ENCODE measurements at places on chromosomes 5 and 9. TPM values are rescaled to one million over a fixed set of nuclear protein-coding genes. Genes with fewer than 3 reads are reported as not detected.

Gene CCL28
- total RNA-seq: under 0.01 TPM

Gene BHMT
- not detected for total RNA-seq

Gene SLC34A3
- not detected for total RNA-seq

Gene SPATA31D4
- total RNA-seq: not detected

DNA sequence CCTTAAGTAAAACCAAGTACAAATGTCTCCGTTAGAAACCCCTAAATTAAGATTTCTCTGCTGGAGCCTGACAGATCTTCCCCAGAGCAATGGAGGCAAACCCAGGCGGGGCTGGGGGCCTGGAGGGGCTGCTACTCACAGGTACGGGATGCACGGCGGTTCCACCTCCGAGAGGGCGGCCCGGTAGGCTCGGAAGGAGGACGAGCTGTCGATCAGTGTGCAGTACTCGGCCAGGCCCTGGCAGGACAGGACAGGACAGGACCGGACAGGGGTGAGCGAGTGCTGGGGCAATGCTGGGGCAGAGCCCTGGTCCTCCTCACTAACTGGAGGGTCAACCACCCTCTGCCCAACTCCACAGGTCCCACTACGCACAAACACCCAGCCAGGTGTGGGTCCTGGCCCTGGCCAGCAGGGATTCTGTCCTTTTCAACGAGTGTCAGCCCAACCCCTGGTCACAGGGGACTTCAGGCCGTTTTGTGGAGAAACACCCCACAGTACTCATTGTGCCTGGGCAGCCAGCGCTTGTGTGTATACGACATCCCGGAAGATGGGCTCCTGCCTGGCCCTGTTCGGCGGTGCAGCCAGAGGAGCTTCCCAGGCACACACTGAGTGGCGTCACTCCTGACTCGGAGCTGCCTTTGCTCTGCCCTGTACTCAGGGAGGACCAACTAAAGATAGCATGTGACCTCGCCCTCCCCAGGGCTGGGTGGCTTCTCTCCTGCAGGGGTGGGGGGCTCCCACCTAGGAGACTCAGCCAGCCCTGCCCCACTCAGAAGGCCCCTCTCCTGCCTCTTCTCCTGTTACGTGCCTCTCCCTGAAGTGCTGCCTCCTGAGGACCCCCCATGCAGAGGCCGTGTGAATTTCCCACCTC is 37.4 kb downstream of the PRRT1B start:
- DNase-seq: no peak

- no peak for DNase-seq
Observed at GRCh38 chr9:87751868-87752267, 25.9 kb downstream of the CTSL start.

- no peak for DNase-seq
Observed at GRCh38 chr5:159430361-159431012, 100.2 kb upstream of the IL12B start.

DNA sequence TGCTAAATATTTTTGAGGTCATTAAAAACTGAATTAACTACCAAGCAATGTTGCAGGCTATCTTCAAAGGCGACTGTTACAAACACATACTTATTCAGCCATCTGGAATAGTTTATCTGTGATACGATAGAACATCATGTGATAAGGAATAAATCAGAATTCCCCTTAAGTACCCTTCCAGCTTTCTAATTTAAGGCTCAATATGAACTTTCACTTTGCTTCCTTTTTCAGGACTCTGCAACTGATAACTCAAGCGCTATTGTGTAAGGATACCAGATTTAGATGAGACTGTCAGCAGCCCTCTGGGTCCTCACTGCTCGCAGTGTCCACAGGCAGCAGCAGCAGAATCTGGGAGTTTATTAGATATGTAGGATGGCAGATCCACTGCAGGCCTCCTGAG is 416.3 kb downstream of the SPATA31D1 start:
- peak; percentile 50 for DNase-seq

DNA sequence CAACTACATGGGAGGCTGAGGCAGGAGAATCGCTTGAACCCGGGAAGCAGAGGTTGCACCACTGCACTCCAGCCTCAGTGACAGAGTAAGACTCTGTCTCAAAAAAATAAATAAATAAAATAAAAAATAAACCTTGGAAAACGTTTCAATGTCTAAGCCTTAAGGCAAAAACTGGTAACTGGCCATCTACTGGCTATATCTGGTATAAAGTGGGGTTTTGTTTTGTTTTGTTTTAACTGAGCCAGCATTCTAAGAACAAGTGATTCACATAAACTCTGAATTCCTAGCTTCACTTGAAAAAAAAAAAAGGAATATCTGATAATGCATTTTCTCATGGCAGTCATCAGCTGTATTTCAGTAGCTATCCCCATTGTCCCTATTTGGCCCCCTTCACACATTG is 126.1 kb upstream of the EFNA5 start:
- peak; percentile 54 for DNase-seq

DNA sequence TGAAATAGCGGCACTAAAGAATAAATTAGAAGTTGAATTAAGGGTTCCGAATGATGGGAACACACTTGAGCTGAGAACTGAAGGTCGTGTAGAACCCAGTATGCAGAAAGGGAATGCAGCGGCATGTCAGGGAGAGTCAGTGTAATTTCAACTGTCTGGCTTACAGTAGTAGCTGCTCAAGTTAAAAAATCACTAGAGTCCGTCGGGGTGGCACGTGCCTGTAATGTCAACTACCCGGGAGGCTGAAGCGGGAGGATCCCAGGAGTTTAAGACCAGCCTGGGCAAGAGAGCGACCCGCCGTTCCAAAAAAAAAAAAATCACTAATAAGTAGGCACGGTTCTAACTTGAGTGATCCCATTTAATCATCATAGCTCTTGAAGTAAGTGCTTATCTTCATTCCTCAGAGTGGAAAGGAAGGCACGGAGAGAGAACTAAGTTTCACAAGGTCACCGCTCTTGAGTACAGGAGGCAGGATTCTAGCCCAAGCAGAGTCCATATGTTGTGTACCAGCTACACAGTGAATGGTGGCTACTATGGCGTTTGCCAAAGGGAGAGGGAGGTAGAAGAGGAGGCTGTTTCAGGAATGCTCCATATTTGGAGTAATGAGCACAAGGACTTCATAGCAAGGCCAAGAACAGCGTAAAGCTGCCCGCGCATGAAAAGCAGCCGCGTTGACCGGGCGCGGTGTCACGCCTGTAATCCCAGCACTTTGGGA is 831 bp downstream of the RMRP start:
- no peak for DNase-seq

GRCh38 chr9:96169484-96169883 is 132.5 kb downstream of the HSD17B3 start:
- DNase-seq: peak; percentile 4

DNA sequence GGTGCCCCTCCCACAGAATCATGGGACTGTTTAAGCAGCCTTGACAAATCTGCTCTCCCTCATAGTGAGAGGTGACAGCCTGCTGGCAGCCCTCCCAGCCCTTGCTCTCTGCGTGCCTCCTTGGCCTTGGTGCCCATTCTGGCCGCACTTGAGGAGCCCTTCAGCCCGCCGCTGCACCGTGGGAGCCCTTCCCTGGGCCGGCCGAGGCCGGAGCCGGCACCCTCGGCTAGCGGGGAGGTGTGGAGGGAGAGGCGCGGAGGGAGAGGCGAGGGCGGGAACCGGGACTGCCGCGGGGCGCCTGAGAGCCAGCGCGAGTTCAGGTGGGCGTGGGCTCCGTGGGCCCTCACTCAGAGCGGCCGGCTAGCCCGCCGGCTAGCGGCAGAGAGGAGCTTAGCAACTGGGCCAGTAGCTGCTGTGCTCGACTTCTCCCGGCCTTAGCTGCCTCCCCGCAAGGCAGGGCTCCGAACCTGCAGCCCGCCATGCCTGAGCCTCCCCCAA is 125.9 kb upstream of the MYO10 start:
- no peak for DNase-seq
